Cerebellar nuclear complex (tissue), 1 donor: ENCODE measurements at places on chromosomes 3 and 15.
A peak's percentile ranks its signal among the peaks of the same experiment; 100 is the strongest.

GRCh38 chr3:18813300-18813699, 335.0 kb upstream of the KCNH8 start:
- no peak for DNase-seq

DNA sequence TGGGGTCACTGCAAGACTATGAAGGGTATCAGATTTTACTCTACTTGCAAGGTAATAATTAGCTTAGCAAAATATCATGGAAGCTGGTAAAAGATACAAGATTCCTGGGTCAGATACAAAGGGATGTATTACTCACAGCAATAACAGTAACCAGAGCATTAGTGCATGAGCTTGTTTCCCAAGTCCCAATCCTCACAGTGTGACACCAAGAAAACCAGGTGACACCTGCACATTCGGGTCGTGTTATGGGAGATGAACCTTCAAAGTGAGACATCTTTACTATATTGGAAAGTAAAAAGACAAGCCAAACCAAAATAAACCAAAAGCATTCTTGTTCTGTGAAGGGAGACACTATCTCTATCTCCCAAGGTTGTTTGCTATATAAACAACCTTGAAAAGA, 528.7 kb upstream of the TGFBR2 start:
- no peak for DNase-seq

GRCh38 chr15:45184562-45185041, 3.2 kb downstream of the SHF start:
- DNase-seq: peak; percentile 77

DNA sequence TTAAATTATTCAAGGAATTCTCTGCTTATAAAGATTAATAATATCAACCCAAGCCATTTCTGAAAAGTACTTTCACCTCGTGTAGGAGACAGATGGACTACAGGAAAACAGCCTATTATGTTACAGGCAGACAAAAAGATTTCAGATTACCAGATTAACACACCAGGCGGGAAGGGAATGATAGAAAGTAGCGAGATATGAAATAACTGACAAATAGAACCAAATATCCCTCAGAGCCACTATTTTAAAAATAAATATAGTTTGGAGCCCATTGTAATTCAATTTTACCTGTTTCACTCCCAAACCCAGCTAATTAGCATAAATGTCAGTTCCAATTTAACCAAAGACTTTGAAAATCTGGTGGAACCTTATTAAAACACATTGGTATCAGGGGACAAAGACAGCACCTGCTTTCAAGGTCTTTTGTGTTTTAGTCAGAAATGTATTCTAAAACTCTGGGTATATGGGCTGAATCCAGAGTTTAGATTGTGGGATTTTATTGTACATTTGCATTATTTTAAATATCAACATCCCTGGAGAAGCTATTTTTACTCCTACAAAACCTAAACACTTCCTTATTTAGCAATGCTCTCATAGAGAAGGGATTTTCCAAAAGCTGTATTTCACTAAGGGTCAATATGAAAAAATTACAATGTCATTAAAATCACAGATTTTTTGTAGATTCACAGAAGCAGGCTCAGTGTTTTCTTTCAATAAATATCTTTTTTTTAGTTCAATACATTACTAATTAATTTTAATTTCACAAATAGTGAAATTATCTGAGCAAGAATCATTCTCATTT, 138.4 kb downstream of the TNIK start:
- no peak for DNase-seq

GRCh38 chr3:14333621-14334020, 68.8 kb upstream of the SLC6A6 start:
- no peak for DNase-seq

GRCh38 chr3:63386568-63386967, 108.5 kb downstream of the SYNPR start:
- no peak for DNase-seq
